Left forelimb (tissue), 1 donor: ENCODE measurements at places on chromosomes 7 and 10.

DNA sequence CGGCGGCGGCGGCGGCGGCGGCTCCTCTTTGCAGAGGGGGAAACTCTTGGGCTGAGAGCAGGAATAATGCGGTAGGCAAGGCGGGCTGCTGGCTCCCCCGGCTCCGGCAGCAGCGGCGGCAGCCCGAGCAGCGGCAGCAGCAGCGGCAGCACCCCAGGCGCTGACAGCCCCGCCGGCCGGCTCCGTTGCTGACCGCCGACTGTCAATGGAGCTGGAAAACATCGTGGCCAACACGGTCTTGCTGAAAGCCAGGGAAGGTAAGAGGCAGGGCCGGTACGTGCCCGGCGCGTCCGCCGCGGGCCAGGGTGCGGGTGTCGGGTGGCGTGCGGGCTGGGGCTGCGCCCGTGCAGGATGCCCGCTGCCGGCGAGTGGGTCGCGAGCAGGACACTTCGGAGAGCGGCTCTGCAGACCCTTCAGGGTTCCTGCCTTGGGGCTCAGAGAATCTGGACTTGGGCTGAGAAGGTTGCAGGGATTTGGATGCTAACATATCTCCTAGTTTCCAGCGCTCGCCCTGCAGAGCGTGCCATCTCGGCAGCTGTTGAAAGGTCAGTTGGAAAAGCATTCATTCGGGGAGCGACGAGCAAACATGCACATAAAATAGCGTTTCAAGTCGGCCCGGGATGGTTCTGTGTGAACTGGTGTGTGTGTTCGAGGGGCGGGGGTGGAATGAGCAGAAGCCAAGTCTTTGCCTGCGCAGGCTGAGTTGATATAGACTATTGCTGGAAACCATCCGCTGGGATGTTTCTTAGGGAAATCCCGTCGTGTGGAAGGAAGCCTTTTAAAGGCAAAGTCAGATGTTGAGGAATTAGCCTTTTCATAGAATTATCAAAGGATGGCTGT, 562 bp downstream of the GRK5 start:
- no peak for DNase-seq

DNA sequence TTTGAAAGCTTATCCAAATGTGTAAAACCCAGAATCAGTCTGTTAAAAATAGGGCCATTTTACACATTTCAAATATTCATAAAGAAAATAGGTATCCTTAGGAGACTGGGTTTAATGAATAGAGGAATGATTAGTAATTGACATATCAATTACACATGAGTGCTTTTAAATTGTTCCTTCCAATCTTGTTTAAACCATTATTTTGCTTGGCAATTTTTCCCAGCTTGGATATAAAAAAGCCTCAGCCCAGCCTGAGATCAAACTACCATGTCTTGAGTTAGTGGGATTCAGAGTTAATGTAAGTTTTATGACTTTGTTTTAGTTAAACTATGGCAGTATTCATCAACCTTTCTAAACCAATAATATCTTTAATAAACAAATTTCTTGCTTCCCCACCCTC, 28.3 kb downstream of the PARP12 start:
- DNase-seq = no peak

DNA sequence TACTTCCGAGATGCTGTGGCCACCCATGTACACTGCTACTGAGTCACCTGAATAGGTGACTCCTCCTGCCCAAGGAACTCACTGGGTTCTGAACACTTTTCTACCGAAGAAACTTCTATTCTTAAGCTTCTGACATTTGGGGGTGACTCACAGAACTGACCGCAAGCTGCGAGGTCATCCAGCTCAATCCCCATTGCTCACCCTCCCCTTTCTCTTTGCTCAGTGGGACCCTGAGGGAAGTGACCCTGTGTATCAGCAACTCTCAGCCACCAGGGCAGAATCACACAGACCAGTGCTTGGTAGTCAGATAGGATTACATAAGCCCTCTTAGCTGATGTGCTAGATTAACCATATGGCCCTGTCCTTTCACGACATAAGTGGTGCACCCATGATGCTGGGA, 46.3 kb downstream of the INSYN2A start:
- no peak for DNase-seq

GRCh38 chr10:86229376-86229775, 137.2 kb downstream of the GRID1 start:
- no peak for DNase-seq

DNA sequence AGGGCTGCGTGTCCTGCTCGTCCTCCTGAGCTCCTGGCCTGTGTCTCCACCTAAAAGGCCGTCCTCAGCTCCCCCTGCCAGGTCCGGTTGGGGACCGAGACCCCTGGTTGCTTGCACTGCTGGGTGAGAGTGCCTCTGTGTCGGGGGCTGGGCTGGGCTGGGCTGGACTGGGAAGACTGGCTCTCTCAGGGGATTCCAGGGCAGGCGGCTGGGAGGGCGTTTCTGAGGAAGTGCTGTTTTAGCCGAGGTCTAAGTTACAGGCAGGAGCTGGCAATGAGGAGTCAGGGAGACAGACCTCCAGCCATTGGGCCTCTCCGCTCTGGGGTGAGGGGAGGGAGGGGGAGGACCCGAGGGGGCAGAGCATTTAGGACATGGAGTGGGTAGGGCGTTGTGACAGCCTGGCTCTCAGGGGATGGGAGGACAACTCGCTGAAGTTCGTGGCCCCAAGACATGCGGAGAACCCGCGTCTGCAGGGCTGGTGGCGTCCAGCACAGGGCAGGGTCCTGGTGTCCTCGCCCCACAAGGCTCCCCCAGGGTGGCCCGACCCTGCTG, 20.9 kb downstream of the FOXK1 start:
- no peak for DNase-seq

GRCh38 chr7:10646194-10646593, 327.5 kb upstream of the PHF14 start:
- DNase-seq = no peak

- DNase-seq = no peak
These were observed 14.3 kb upstream of the ZNF212 start for GRCh38 chr7:149225106-149225505.

DNA sequence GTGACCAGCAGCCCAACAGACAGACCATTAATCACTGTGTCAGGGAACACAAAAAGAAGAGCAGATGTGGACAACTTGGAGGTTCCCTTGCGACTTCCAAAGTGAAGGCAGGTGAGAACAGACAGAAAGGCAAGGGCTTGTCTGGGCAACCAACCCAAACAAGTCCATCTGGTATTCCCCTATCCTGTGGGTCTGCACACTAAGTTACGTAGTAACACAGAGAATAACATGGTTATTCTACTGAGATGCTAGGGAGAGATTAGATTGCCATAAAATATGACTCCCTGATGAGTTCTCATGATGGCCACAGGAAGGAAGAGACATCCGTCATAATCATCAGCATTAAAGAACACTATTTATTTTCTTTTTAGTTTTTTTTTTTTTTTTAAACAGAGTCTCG, 252.2 kb downstream of the CALN1 start:
- no peak for DNase-seq

- DNase-seq = peak; percentile 59
These were observed 66.4 kb downstream of the MYL10 start for GRCh38 chr7:101562531-101563197.

DNA sequence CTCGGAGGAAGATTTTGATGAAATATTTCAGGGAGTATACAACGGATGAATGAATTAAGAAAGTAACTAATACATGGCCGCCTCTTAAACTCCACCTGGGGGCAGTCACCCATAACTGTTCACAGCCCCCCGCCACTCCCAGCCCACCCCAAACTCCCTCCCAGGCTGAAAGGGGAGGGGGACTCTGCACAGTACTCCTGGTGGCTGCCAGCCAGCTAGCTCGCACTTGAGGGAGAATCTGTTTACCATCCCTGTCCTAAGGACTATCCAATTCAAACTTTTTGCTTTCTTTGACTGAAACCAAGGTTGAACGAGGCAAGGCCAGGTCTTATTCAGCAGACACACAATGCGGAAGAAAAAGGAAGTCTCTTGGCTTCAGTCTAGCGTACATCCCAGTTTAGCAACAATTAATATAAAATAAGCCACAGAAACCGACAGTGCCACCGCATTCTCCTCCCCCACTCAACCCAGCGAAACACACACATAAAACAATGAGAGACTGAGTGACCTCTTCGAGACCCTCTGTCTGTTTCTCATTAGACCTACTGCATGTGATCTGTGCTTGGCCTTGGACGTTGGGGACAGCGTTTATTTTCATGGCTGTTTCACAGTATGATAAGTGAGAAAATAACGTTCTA, 219.5 kb downstream of the GLI3 start:
- DNase-seq = no peak

DNA sequence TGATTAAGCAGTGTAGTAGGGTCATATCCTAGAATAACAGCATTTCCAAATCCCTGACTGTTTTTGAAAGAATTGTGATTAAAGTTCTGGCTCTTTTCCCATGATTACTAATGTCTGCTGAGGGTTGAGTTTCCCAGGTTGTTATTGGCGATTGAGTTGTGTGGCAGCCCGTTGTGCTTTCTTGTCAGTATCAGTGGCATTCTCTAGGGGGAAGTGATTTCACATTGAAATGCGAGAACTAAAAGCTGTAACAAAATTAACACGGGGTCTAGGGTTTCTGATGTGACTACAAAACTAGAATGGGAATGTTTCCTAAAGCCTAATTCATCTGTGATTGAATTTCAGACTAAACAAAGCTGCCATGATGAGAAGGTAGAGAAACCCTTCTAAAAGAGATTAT, 349.4 kb downstream of the EXOC4 start:
- DNase-seq = no peak

GRCh38 chr10:116150606-116151005, 122.4 kb downstream of the GFRA1 start:
- no peak for DNase-seq

GRCh38 chr7:44257618-44258422, 57.0 kb downstream of the YKT6 start:
- peak; percentile 75 for DNase-seq

- no peak for DNase-seq
These were observed 55.5 kb downstream of the CNTNAP2 start for GRCh38 chr7:146172112-146172511.

- no peak for DNase-seq
These were observed 64.4 kb downstream of the GRM3 start for GRCh38 chr7:86708031-86708680.

DNA sequence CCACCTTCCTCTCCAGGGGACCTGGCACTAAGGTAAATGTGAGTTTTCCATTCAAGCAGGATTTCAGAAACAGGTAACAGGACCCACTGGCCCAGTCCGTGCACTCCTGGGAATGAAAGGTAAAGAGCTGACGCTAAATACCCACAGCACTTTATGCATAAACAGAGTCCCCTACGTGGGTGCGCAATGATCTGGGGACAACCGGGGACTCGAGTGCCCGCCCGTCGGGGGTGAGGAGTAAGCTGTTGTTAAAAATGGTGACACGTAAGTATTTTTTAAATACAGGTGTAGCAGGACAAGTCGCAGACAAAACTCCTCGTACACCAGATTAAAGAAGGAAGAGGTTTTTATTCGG, 47.2 kb upstream of the PPP2R2D start:
- DNase-seq = no peak

GRCh38 chr10:47318706-47319105, 3.5 kb upstream of the GDF2 start:
- DNase-seq = peak; percentile 42

GRCh38 chr7:48109848-48110663, 21.0 kb downstream of the UPP1 start:
- DNase-seq = peak; percentile 77
